ENCODE measurements at places on chromosomes 5 and 9.

DNA sequence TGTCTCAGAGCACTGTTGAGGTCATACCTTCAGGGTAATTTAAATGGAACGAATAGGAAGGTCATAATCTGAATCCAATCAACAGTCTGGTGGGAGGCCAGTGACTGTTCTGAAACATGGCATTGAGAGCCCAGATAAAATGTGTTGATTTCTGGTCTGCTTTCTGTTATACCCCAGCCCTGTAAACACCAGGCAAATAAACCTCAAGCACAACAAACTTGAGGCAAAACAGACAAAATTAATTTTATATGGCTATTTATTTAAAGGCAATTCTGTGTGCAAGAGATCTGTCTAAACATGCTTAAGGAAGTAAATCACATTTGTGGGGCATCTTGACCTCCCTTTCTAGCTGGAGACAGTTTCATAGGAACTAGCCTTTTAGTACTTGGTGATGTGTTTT lies 140.9 kb upstream of the SPEF2 start:
- DNase-seq, result no peak

- DNase-seq, result no peak
Measured at GRCh38 chr5:39399135-39400036, 25.4 kb downstream of the DAB2 start.

DNA sequence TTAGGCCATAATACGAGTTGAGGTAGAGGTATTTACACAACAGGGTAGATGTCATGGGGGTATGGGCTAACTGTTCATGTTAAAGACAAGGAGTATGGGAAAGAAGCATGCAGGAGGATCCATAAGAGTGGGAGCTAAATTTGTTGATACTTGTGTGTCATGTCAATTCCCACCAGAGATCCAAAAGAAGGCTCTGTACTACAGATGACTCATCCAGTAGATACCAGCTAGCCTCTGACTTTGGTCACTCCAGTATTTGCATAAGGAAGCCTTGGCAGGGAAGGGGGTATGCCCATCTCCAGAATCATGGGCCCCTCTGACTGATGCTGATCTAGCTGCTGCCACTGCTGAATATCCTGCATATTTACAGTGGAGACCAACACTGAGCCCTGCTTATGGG lies 743.7 kb upstream of the GRAMD2B start:
- DNase-seq, result no peak

DNA sequence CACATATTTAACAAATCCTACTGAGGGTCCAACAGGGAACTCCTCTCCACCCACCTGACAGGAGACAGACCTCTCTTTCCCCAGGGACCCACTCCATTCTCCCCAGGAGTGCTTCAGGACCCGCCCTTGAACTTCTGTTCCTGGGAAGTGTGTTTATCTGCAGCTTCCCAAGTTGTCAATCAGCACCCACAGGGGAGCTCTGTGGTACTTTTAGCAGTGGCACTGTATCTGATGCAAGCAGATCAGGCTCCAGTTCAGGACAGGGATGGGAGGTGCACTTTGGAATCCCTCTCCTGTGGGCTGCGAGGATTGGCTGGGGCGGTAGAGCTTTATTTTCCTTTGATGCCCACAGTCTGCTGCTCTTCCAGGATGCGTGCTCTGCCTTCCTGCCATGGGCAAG lies 8.7 kb downstream of the GALNT10 start:
- no peak for DNase-seq

DNA sequence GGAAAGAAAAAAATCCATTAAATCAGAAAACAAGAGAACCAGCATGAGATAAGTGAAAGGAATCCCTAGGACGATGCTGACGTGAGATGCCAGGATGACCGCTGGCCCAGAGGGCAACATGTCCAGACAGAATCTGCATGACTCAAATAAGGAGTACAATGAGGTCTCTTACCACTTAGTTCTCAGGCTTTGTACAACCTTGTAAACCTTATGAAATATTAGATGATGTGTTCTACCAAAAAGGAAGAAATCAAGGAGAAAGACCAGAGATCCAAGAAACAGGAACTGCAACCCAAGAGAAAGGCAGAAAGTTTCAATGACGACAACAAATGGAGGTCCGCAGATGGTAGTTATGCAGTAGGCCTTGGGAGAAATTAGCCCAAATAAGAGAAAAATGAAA lies 2.8 kb upstream of the GPR150 start:
- no peak for DNase-seq

All from NCI-H1092 treated with DMSO at 0.1 percent for 48 hours (cell line).